Panc1 (cell line): ENCODE measurements at places on chromosomes 7 and 10.

- DNase-seq = no peak
Measured at GRCh38 chr10:120819366-120819765, 31.8 kb upstream of the WDR11 start.

GRCh38 chr10:24848195-24848594, 104.2 kb downstream of the PRTFDC1 start:
- no peak for DNase-seq

GRCh38 chr7:96636342-96636860, 73.2 kb downstream of the SEM1 start:
- DNase-seq = no peak

DNA sequence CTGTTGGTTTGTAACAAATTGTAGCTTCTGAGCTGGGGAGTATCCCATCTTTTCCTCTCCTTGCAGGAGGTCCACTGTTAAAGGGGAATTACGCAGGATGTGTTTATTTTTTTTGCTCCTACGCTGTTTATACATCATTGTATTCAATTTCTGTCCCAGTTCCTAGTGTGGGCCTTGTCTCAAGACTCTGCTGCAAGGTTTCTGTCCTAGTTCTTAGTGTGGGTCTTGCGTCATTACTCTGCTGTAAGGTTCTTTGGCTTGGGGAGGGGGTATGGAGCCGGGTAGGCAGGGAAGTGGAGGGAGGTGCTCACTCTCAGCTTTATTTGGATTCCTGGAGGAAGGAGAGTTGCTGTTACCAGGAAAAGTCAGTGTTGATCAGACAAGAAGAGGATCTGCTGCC, 64.0 kb upstream of the TRIM8 start:
- DNase-seq = no peak

DNA sequence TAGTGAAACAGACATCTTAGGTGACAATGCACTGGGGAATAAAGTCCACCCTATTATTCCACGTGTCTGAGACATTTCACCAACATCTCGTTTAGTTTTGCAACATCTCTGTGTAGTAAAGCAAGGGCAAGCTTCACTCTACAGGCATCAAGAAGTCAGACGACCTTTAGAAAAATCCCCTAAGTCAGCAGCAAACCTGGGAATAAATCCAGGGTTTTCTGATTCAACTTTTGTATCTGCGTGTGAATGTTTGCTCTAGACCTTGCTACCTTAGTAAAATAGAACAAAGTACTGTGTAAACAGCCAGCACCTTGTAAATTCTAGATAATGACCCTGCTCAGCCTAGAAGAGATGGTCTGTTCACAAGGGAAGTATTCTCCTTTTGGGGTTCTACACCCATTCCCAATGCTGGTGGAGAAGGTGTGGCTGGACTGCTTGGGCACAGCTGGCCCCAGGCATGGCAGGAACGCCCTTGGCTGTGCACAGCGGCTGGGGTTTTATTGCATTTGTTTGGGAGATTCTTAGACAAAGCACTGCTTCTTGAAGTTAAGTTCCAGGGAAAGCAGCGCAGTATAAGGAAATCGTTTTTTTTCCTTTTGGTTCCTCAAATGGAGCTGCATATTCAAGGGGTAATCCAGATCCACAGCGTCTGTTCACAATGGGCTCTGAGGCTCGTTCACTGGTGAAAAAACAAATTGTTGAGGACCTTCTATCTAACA, 38.3 kb upstream of the GALNTL5 start:
- DNase-seq = no peak

- DNase-seq = no peak
Measured at GRCh38 chr7:139941866-139942265, 112.8 kb downstream of the TBXAS1 start.

DNA sequence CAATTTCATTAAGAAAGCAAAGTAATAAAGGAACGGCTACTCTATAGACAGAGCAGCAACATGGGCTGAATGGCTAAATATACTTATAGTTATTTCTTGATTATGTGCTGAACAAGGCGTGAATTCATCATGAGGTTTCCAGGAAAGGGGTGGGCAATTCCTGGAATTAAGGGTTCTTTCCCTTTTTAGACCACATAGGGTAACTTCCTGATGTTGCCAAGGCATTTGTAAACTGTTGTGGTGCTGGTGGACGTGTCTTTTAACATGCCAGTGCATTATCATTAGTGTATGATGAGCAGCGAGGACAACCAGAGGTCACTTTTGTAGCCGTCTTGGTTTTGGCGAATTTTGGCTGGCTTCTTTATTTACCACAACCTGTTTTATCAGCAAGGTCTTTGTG, 28.5 kb upstream of the ZMYND11 start:
- DNase-seq = no peak

GRCh38 chr7:149278396-149278795, 16.4 kb downstream of the ZNF783 start:
- no peak for DNase-seq

- DNase-seq = no peak
Measured at GRCh38 chr10:113515161-113515560, 37.7 kb upstream of the HABP2 start.

GRCh38 chr10:74502963-74503608, 323.3 kb upstream of the KAT6B start:
- no peak for DNase-seq

DNA sequence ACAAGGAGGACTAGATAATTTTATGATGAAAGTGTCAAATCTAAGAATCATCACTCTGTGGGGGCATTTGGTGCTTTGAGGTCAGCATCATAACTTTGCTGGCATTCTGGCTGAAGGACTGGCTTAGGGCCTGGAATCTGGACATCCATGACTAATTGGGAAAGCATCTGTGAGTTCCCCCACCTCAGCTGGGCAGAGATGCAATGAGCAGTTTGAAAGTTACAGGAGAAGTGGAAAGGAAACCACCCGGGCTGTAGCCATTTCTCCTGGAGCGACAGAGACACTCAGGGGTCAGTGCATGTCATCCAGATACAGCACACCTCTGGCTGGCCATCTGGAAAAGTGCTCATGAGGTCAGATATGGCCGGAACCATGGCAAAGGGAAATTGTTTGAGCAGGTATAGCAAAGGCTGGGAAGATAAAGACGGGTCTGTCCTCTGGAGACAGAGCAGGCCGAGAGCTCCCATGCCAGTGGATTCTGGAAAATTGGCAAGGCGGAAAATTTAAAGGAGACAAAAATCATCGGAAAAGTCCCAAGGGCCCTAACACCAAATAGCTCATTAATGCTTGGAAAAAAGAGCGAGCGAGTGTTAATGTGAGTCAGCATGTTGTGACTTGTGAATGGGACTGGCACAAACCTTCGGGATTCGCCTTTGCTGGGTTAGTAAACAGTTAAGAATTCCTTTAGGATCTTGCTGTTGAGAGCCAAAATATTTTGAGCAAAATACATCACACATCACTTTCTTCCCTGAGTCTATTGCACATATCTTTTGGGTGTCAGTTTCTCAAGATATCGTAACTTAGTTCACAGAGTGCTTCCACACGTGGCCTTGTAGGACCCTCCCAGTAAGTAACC, 188.4 kb upstream of the AGK start:
- DNase-seq = no peak

- no peak for DNase-seq
Measured at GRCh38 chr7:11193888-11194287, 220.2 kb downstream of the PHF14 start.
